Neural crest cell (in vitro differentiated cells): ENCODE measurements at places on chromosomes 4 and X. TPM values are rescaled to one million over a fixed set of nuclear protein-coding genes. Genes with fewer than 3 reads are reported as not detected.

DNA sequence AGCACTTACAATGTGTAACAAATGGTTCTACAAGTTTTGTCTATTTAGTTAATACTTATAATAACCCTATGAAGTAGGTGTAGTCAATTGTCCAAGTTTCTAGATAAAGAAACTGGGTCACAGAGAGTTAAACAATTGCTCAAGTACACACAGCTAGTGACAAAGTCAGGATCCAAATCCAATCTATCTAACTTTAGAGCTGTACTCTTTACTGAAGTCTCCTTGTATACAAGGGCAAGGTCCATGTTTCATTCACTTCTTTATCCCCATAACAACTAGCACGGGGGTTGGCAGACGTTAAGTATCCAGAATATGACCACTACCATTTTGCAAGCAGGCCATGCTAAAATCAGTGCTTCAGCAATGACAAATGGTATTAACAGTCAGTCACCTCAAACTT lies 141.0 kb downstream of the CHM start:
- H3K36me3 ChIP-seq: peaks cover 3% of the 10 kb centered on the region
- no peak overlapping the region for H3K4me3 ChIP-seq
- H3K27me3 ChIP-seq: no peaks in the 10 kb centered on the region
- H3K4me1 ChIP-seq: peaks cover 14% of the 10 kb centered on the region
- H3K27ac ChIP-seq: no peak overlapping the region
- DNase-seq: no peak

DNA sequence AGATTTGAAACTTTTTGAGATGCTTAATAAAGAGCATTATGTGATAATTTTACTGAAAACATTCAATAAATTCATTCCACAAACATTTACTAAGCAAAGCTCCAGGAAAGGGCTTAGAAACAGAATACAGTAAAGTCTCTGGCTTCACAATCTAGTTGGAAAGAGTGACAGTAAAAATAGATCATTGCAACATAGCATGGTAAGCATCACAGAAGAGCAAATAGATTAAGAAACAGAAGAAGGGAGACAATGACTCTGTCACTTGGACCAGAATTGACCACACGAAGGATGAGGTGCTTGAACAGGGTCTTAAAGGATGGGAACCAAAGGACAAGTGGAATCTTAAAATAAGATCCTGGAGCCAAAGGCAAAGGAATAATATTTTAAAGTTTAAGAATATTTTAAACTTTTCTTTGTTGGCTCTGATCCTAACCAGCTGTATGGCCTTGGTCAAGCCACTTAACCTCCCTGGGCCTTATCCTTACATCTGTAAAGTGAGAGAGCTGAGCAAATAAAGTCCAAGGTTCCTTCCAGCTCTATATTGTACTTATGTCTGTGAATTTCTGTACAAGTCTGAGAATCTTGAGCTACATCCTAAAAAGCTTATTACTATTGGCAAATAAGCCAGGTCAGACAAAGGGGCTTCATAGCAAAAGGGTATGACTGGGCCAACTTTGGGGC lies 33.9 kb downstream of the SEC24D start:
- peaks cover 2% of the 10 kb centered on the region for H3K36me3 ChIP-seq
- no peak overlapping the region for H3K4me3 ChIP-seq
- no peaks in the 10 kb centered on the region for H3K27me3 ChIP-seq
- no peak overlapping the region for H3K27ac ChIP-seq

GRCh38 chr4:27638163-27638915 lies 777.7 kb downstream of the STIM2 start:
- no peak for DNase-seq
- no peak overlapping the region for H3K4me3 ChIP-seq
- no peaks in the 10 kb centered on the region for H3K4me1 ChIP-seq
- H3K27me3 ChIP-seq: no peaks in the 10 kb centered on the region
- H3K27ac ChIP-seq: no peak overlapping the region

- no peak overlapping the region for H3K4me3 ChIP-seq
- H3K27ac ChIP-seq: no peak overlapping the region
- no peak for DNase-seq
- H3K4me1 ChIP-seq: peaks cover 12% of the 10 kb centered on the region
- H3K27me3 ChIP-seq: peaks cover 44% of the 10 kb centered on the region
Measured at GRCh38 chr4:118589471-118590055, 95.6 kb upstream of the METTL14 start.

DNA sequence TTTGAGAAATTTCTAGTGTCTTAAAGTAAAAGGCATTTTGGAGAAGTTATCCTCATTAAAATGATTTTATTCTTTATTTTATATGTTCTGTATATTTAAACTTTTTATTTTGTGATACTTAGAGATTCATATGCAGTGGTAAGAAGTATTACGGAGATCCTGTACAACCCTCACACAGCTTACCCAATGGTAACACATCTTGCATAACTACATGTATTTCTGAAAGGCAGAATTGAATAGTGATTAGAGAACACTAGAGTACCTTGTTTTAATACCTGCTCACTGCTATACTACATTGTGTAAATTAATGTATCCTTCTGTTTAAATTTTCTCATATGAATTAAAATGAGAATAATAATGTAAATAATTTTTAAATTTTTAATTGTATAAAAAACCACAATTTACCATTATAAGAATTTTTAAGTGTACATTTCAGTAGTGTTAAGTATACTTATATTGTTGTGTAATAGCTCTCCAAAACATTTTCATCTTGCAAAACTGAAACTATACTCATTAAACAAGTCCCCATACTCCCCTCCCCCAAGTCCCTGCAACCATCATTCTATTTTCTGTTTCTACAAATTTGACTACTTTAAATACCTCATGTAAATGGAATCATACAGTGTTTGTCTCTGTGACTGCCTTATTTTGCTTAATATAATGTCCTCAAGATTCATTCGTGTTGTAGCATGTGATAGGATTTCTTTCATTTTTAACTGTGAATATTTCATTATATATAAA lies 45.4 kb downstream of the INTS12 start:
- H3K4me1 ChIP-seq: no peaks in the 10 kb centered on the region
- H3K4me3 ChIP-seq: no peak overlapping the region
- DNase-seq: no peak
- H3K27ac ChIP-seq: no peak overlapping the region
- peaks cover 36% of the 10 kb centered on the region for H3K27me3 ChIP-seq
- no peaks in the 10 kb centered on the region for H3K36me3 ChIP-seq

GRCh38 chr4:139975830-139976272 lies 178.1 kb downstream of the MAML3 start:
- H3K36me3 ChIP-seq: peaks cover 13% of the 10 kb centered on the region
- no peak for DNase-seq
- no peaks in the 10 kb centered on the region for H3K27me3 ChIP-seq
- peaks cover 42% of the 10 kb centered on the region for H3K4me1 ChIP-seq
- H3K4me3 ChIP-seq: no peak overlapping the region

GRCh38 chr4:105147016-105147552 lies 408 bp downstream of the TET2 start:
- no peak for DNase-seq
- H3K4me3 ChIP-seq: peak overlapping the region; percentile 99
- peaks cover 37% of the 10 kb centered on the region for H3K27me3 ChIP-seq
- H3K4me1 ChIP-seq: peaks cover 36% of the 10 kb centered on the region

GRCh38 chrX:150849486-150849885 lies 49.0 kb downstream of the CD99L2 start:
- H3K4me3 ChIP-seq: no peak overlapping the region
- H3K4me1 ChIP-seq: no peaks in the 10 kb centered on the region
- DNase-seq: no peak
- no peaks in the 10 kb centered on the region for H3K27me3 ChIP-seq
- H3K27ac ChIP-seq: no peak overlapping the region

The VSIG1 gene
- not detected in 2 replicates for total RNA-seq

The TSPYL2 gene
- total RNA-seq: 17.6 and 17.9 TPM in 2 replicates

The TMEM156 gene
- not detected in 2 replicates for total RNA-seq

The TCEAL6 gene
- not detected in 2 replicates for total RNA-seq

The NPY5R gene
- total RNA-seq: 0.12 and 0.20 TPM in 2 replicates
